ENCODE measurements at places on chromosomes 12 and 14.

GRCh38 chr14:60681271-60681670, 32.0 kb upstream of the SIX1 start:
- DNase-seq: no peak

DNA sequence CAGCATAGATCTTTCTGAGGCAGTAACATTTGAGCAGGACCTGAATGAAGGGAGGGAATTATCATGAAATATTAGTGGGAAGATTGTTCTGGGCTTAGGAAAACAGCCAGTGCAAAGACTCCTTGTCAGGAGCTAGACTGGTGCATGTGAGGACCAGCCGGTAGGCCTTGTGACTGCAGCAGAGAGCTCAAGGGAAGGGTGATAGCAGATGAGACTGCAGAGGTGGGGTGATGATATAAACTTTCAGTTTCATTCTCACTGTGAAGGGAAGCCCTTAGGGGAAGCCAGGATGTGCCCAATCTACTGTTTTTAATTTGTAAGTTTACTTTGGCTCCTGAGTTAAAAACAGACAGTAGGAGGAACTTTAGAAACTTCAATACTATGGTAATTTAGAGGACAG, 12.4 kb downstream of the IL22 start:
- DNase-seq: no peak

GRCh38 chr12:58224536-58225105, 283.3 kb downstream of the ATP23 start:
- DNase-seq: no peak

GRCh38 chr14:91253795-91254323, 9.4 kb upstream of the GPR68 start:
- no peak for DNase-seq

DNA sequence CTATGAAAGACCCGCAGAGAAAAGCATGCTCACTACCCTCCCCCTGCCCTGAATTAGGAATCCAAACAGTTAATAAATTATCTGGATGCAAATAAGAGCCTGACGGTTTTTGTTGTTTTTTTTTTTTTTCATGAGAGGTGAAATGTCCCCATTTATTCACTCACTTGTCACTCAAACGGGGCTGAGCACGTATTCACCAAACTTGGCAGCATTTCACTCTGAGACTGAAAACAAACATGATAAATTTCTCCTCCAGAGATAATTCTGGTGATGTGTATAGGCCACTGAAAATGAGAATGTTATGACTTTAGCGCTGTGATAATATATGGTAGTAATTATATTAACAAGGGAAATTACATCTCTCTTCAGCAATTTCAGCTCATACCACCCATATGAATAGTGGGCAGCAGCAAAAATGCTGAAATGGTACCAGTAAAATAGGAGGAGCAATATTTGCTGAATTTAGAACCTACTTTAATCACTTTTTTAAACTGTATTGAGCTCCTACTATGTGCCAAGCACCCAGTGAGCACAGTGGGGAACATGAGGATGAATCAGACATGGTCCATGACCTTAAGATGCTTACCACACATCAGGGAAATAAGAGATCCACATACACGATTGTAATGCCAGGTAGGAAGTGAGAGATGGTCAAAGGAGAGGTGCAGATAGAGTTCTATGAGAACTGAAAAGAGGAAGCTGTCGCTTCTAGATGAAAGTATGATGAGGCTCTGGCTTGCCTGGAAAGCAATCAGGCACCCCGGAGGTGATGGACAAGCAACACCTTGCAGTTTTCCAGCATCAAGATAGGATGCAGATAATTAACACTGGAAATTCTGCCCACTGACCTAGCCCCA, 286.5 kb upstream of the TMPO start:
- DNase-seq: no peak

- peak; percentile 74 for DNase-seq
These were observed 89.9 kb downstream of the TBX5 start for GRCh38 chr12:114316076-114316475.
